ENCODE measurements at places on chromosomes 16 and 17.

DNA sequence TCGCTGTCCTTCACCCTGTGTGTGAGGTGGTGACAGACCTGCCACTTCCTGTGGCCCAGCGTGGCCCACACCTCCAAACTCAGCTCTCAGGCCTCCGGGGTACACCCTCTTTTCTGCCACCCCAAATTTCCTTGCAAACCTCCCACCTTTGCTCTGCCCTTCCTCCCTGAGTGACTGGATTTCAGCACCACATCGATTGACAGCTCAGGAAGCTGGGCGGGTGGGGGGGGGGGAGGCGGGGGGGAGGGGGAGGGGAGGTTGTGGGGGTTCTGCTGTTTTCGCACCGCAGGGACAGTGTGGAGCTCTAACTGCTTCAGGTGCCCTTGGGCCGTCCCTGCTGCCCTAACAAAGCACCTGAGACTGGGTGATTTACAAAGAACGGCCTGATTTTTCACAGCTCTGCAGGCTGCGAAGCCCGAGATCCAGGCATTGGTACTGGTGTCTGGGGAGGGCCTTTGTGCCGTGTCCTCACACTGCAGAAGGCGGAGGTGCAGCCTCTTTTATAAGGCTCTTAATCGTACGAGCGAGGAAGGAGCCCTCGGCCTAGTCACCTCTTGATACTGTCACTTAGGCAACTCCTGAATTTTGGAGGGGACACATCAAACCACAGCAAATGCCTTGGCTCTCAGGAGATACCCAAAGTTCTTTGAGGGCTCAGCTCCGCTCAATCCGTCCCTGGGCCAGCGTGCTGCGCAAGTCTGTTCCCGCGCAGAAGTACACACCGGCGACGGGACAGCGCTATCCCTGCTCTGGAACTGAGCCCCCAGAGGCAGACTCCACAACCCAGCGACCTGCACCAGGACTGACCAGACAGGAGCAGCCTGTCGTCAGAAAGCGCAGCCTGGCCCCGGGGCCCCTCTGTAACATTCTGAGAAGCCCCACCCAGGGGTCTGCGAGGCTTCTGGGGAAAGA is 3.6 kb downstream of the NDUFAF8 start:
- DNase-seq, result no peak

- no peak for DNase-seq
Measured at GRCh38 chr17:61307905-61308886, 91.4 kb upstream of the TBX2 start.

GRCh38 chr17:30942308-30943079 is 20.7 kb downstream of the ADAP2 start:
- DNase-seq, result no peak

- DNase-seq, result no peak
Measured at GRCh38 chr17:81251094-81251708, 12.1 kb downstream of the NDUFAF8 start.

- DNase-seq, result no peak
Measured at GRCh38 chr16:14377326-14377725, 252.7 kb downstream of the PARN start.

DNA sequence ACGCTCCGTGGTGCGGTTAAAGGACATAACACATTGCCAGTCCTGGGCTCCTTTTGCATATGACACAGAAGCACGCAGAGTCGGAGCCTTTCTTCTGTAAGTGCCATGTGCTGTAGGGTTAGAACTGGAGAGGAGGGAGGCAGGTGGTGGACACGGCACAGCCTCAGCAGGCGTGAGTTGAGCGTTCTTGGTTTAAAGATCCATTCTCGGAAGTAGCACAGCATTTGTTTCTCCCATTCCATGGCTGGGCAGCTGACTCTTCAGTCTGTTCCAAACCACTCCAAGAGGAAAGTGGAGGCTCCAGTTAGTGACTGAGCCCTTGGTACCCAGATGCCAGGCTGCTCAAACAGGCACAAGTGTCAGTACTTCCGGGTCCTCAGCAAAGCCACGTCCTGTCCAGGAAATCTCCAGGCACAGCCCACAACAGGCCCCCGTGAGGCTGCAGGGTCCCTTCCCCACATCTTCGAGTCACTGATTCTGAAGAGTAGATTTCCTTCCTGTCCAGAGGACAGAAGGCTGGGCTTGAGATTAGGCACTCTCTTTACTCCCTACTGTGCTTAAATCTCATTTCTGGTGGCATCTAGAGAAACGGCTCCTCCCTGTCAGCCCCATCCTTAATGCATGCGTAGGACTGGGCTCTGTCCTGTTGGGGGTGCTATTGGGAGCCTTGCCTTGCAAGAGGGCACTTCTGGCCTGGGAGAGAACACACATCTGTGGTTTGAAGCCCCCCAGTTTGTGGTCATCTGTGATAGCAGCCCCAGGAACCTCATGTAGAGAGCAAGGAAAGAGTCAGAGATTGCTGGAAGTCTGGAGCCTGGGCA is 39.6 kb upstream of the NAT9 start:
- peak; percentile 24 for DNase-seq

DNA sequence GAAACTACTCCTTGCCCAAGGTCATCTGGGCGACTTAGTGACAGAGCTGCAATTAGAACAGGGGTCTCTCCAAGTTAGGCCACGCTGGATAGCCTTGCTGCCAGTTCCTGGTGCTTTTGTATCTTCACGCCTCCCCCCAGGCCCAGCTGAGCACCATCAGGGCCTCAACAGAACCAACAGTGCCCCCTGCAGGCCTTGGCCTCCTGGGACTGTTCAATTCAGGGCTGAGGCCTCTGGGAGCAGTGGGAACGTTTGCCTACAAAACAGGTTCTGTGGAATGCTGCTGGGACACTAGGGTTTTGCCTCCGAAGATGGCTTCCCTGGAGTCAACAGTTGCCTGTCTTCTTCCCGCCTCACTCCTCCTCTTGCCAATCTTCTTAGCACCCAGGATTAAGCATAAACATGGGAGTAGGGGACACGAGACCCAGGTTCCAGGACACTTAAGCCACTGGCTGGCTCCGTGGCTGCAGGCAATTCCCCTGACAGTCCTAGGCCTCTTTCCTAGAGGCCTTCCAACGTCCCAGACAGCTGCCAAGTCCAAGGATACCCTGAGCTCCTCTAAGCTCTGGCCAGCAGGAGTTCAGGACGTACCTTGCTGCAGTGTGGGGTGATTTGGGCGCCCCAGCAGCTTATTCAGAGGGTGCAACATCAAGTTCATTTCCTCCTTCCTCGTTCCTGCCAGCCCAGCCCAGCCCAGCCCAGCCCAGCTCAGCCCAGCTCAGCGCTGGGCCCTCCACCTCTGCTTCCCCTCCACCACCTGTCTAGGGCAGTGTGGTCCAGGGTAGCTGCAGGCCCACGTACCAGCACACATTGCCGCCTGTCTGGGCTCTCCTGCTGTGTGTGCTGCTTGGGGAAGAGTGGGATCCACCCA is 246.6 kb upstream of the RPL38 start:
- peak; percentile 73 for DNase-seq

GRCh38 chr17:10177913-10178505 is 20.4 kb downstream of the GAS7 start:
- no peak for DNase-seq

DNA sequence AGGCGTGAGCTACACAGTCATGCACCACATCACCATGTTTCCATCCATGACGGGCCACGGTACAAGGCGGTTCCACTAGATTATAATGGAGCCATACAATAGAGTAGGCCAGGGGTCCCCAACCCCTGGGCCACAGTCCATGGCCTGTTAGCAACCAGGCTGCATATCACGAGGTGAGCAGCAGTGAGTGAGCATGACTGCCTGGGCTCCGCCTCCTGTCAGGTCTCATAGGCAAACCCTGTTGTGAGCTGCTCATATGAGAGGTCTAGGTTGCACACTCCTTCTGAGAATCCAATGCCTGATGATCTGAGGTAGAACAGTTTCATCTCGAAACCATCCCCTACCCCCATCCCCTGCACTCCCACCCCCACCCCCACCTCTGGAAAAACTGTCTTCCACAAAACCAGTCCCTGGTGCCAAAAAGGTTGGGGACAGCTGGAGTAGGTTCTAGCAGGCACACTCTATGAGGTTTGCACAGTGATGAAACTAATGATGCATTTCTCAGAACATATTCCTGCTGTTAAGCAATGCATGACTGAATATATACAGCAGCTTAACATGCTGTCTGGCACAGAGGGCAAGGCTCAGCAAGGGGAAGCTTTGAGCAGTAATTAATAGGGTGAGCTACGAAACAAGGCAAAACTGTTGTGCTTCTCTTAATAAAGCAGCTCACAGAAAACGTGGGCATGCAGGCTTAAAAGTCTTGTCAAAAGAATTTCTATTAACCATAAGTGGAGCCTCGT is 108.0 kb downstream of the VPS53 start:
- DNase-seq, result no peak

DNA sequence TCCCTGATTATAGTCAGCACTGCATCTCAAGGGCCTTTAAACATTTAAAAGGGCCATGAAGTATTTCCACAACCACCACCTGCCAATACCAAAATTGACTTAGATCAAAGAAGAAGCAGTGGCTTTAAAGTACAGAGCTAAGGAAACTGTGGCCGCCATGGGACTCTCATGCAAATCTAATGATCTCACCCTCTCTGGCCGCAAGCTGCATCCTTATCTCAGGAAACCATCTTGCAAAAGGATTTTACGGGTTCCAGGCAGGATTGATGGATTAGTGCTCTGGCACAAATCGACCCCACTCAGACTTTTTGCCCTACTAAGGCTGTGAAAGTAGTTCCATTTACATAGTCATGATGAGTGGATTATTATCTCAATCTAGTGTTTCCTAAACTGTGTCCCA is 22.6 kb downstream of the CDRT4 start:
- no peak for DNase-seq

GRCh38 chr17:55690105-55690508 is 32.6 kb downstream of the TMEM100 start:
- DNase-seq, result no peak

DNA sequence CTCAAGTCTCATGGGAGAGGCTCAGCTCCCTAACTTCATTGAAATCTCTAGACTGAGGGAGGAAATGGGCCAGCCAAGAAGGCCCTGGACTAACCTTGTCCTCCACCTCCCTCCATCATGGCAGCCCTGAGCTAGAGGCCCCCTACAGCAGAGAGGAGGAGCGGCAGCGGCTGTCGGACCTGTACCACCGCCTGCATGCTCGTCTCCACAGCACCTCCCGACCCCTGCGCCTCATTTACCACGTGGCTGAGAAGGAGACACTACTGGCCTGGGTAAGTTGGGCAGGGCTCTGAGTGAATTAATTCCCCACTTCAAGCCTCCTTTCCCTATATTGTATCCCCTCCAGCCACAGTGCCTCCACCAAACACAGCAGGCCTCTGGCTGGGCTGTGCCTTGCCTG is 3.8 kb upstream of the SYCE1L start:
- no peak for DNase-seq

- no peak for DNase-seq
Measured at GRCh38 chr17:28763137-28763799, 19.5 kb downstream of the TRAF4 start.

GRCh38 chr16:71855937-71856662 is 10.3 kb downstream of the ATXN1L start:
- DNase-seq, result peak; percentile 46

DNA sequence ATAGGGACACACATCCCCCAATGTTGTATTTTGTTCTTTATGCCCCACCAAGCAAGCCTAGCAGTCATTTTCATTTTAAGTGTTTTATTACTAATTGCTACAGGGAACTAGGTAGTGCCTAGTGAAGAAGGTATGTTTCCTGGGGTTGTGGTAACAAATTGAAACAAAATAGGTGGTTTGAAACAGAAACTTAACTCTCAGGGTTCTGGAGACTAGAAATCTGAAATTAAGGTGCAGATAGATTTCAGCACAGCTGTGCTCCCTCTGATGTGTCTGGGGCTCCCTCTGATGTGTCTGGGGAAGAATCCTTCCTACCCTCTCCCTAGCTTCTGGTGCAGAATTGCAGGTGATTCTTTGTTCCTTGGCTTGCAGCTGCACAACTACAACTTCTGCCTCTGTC is 390.1 kb downstream of the ZFHX3 start:
- no peak for DNase-seq

GRCh38 chr17:71461498-71462169 is 659.2 kb upstream of the SOX9 start:
- no peak for DNase-seq

DNA sequence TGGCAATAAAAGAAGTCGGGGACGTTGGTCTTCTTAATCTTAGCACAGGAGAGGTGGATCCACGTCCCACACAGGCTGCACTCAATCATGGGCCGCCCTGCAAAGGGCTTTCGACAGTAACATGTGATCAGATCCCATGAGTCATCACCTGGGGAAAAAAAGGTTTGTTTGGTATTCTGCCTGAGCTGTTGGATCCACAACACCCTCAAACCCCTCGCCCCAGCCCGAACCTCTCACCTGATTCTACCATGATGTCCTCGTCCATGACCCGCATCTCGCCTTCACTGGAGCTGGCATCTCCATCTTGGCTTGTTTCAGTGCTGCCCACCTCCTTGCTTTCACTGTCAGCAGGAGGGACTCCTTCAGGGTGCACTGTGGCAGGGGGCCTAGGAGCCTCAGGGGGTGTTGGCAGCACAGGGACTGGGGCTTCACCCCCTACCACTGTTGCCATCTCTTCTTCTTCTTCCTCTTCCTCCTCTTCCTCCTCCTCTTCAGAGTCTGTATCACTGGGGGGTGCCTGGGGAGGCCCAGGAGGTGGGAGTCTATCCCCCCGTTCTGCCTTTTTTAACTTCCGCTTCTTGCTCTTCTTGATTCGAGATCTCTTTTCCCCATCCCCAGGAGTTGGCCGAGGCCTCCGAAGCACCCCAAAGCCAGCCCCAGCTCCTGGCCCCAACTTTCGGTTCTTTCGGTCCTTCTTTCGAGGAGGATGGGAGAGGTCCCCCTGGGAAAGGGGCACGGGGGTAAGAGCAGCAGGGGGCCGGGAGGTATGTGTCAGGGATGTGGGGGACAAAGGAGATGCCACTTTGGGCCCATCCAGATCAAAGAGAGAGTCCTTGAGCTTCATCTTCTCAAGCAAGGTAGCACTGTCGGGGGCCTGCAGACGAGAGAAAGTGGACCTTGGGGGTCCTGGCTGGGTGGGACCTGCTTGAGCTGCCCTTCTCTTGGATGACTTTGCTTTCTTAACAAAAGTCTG is 1.7 kb upstream of the DVL2 start:
- DNase-seq, result no peak

DNA sequence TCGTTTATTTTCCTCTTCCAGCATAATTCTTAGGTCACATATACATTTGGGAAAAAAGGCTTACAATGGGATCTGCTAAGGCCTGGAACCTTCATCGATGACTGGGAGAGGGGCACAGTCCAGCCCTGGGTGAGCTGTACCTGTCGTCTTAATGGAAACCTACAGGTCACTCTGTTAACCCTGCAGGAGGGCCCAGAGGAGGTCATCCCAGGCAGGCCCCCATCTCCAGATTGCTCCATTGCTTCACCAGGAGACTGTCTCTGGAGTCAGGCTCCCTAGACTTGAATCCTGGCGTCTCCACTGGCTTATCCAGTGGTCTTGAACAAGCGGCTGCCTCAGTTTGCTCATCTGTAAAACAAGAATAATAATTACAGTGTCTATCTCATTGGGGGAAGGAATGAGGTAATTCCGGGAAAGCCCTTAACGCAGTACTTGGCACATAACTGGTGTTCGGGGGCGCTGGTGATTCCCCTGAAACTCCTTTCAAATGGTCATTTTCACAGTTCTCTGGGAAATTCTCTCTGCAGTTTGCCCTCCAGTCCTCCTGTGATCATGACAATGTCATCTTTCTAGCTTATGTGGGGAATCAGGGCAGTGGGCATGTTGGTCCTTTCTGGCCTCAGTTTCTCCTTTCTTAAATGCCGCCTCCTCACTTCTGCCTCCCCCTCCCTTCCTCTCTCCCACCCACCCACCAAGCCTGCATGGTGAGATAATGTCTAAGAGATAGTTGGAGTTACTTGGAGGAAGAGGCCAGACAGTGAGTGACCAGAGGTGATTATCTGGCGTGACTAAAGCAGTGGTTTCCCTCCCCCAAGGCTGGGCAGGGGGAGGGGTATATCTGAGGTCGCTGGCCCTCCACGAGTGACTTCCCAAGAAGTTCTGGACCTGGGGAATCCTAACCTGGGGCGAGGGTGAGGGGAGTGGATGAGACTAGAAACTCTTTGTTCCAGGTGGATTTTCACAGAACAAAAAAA is 31.3 kb upstream of the TAC4 start:
- no peak for DNase-seq
